ENCODE measurements at places on chromosomes 3 and 15.

DNA sequence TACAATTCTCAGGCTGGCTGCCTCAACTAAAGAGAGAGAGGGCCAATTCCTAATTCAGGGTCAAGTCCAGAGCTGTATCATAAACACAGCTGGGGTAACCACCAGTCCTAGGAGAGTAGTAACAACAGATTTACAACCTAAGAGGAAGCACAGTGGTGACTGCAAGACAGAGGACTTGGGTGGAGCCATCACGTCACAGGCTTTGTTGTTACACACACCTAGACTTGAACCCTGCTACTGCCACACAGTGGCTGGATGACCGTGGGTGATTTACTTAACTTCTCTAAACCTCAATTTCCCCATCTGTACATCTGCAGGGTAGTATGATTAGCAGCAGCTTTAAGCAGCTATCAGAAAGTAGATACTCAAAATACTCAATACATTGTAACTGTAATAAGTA lies 78.6 kb downstream of the MYLK start:
- no peak for DNase-seq

DNA sequence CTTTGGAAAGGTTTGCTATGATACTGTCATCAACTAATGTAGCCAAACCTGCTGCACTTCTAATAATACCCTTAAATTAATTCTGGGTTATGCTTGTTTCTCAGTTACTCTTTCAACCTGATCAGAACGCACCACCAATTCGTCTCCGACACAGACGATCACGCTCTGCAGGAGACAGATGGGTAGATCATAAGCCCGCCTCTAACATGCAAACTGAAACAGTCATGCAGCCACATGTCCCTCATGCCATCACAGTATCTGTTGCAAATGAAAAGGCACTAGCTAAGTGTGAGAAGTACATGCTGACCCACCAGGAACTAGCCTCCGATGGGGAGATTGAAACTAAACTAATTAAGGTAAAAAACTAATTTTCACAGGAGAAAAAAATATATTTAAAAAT lies 7.9 kb upstream of the RPLP1 start:
- no peak for DNase-seq

- DNase-seq: no peak
These were observed 224.5 kb downstream of the CGGBP1 start for GRCh38 chr3:87834327-87834726.

DNA sequence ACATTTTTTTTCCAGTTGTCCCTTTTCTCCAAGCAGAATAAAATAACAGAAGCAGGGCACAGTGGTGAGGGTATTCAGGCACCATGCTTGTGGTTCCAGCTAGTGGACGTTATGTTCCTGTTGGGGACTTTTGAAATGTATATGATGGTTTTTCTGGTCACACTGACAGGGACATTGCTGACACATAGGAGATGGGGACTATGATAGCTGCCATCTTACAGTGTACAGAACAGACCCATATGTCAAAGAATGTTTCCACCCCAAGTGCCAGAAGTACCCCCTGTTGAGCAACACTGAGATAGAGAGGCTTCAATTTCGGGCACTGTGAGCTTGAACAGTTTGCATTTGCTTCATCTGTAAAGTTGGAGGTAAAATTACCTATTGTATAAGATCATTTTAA lies 38.6 kb downstream of the MCTP2 start:
- no peak for DNase-seq

GRCh38 chr15:81117581-81117980 lies 16.5 kb upstream of the CFAP161 start:
- DNase-seq: no peak

- no peak for DNase-seq
These were observed 210.1 kb downstream of the CHST2 start for GRCh38 chr3:143329567-143330211.

DNA sequence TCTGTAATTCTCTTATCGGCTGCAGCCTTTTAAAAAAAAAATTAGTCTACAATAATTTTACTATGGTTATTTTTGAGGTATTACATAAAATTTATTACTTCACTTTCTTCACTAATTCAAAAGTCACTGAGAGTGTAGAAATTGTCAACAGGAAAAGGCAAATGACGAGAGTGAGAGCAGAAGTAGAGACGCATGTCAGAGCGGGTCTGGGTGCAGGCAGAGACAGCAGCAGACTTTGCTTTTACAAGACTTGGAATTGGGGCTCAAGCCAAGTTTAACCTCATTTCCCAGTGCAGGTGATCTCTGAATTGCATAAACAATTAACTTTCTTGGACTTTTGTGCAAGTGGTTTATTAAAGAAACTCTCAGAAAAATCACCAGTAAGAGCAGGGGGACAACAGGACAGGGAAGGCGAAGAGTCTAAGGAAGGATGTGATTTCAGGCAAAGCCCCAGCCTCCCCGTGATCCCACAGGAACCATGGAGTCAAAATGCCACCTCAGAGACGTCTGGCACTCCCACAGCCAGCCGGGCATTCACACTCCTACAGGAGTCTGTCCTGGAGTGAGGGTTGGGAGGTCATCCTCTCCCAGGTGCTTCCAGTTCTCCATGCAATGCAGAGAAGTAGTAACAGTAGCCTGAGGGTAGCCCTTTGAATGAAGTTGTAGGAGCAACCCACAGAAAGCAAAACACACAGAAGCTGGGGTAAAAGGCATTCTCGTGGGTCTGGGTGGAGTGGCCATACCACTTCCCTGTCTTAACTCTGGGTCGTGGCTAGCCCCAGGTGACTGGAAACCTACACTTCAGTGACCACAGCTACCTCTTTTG lies 274.0 kb upstream of the TGFBR2 start:
- DNase-seq: no peak

DNA sequence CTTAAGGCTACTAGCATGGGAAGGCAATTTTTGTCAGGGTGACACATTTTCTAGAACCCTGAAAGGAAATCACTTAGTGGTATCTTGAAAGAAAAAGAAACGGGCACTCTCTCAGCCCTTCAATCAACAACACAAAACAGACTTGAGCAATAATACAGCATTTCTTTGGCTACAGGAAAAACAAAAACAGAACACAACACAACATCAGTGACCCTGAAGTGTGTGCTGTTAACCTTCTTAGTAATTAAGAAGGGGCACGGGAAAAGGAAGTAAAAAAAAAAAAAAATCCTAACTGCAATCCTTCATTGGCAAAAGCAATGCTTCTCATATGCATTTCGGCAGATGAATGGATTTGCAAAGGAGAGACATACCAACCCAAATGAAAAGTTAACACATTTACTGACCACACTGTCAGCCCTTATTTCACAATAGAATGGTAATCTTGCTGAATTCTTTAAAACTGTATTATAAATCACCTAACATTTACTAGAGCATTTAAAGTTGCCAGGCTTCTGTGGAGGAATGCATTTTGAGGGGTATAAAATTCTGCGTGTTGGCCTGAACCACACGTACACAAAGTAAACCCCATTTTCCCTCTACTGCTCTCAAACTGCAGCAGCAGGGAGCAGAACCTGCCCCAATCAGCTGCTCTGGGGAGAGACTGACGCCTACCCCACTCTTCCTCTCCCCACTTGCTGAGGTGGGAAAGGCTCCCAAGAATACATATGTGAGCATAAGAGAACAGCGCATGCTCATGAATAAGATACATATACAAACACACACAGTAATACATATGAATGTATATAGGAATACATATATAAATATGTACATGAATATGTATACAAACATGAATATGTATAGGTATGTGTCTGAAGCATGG lies 198.5 kb downstream of the FOXP1 start:
- no peak for DNase-seq

DNA sequence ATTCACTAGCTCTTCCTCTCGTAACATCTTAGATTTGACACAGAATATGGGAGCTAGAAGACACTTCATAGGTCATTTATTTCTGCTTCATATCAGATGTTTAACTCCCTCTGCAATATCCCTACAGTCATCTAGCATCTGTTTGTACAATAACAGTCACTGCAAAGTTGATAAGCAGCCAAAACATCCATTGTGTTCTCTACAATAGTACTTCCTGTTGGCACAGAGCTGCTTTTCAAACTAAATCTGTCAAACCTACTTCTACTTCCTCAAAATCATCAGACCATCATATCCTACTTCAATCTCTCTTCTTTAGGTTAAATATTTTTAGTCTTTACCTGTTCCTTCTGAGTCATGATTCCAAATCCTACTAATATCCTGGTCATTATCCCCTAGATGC lies 233.2 kb downstream of the FGF12 start:
- no peak for DNase-seq
